ENCODE measurements at places on chromosomes 7 and 10. TPM values are rescaled to one million over a fixed set of nuclear protein-coding genes. Genes with fewer than 3 reads are reported as not detected.

EIF3A gene
- 136 TPM for total RNA-seq

IRF5 gene
- total RNA-seq: 10.0 TPM

SAMD9 gene
- 7.1 TPM for total RNA-seq

SPDYE2B gene
- total RNA-seq: not detected

UPK3BL2 gene
- 1.9 TPM for total RNA-seq

TAS2R3 gene
- not detected for total RNA-seq

BTBD16 gene
- total RNA-seq: 0.41 TPM

ACTL6B gene
- not detected for total RNA-seq

SH2B2 gene
- total RNA-seq: 3.6 TPM

MMP21 gene
- not detected for total RNA-seq

PRKG1 gene
- not detected for total RNA-seq

HOXA4 gene
- total RNA-seq: 2.3 TPM

TMEM273 gene
- not detected for total RNA-seq

UCN3 gene
- not detected for total RNA-seq

CAMK1D gene
- total RNA-seq: 8.8 TPM

SLC25A40 gene
- total RNA-seq: 9.1 TPM

ZPBP gene
- total RNA-seq: not detected

ITPRIP gene
- total RNA-seq: 66.7 TPM

PDK4 gene
- total RNA-seq: 22.0 TPM

DENND2A gene
- total RNA-seq: 0.25 TPM

Data from A549 treated with RU486 at 1 μM for 4 hours (cell line).